Fibroblast of lung (primary cell): ENCODE measurements at places on chromosomes 7 and 10. TPM values are rescaled to one million over a fixed set of nuclear protein-coding genes. Genes with fewer than 3 reads are reported as not detected.
A peak's percentile ranks its signal among the peaks of the same experiment; 100 is the strongest.

The KCNMA1 gene
- 31.0 and 70.0 TPM in 2 replicates for polyA plus RNA-seq

The ENO4 gene
- polyA plus RNA-seq = 0.05 and 0.18 TPM in 2 replicates

The FBXO24 gene
- 0.23 and 0.32 TPM in 2 replicates for polyA plus RNA-seq

The EN2 gene
- not detected in 2 replicates for polyA plus RNA-seq

- DNase-seq = peak; percentile 39
Measured at GRCh38 chr7:150923196-150923595, 54.9 kb downstream of the KCNH2 start.
